ENCODE measurements at places on chromosomes 2 and 18. TPM values are rescaled to one million over a fixed set of nuclear protein-coding genes. Genes with fewer than 3 reads are reported as not detected.
A peak's percentile ranks its signal among the peaks of the same experiment; 100 is the strongest.

GRCh38 chr2:239348563-239349452 is 52.0 kb downstream of the HDAC4 start:
- H3K36me3 ChIP-seq: peaks cover 5% of the 10 kb centered on the region
- peaks cover 10% of the 10 kb centered on the region for H3K4me1 ChIP-seq
- no peak for DNase-seq

- no peak for DNase-seq
- no peak overlapping the region for H3K27ac ChIP-seq
- no peaks in the 10 kb centered on the region for H3K4me1 ChIP-seq
- H3K4me3 ChIP-seq: no peak overlapping the region
Observed at GRCh38 chr18:37847544-37847943, 281.9 kb upstream of the CELF4 start.

GRCh38 chr2:1866402-1867111 is 122.2 kb upstream of the PXDN start:
- H3K36me3 ChIP-seq: no peaks in the 10 kb centered on the region
- no peak overlapping the region for H3K4me3 ChIP-seq

- H3K36me3 ChIP-seq: peaks cover 4% of the 10 kb centered on the region
- DNase-seq: peak; percentile 54
- peaks cover 21% of the 10 kb centered on the region for H3K4me1 ChIP-seq
- no peaks in the 10 kb centered on the region for H3K27me3 ChIP-seq
- peak overlapping the region; percentile 86 for H3K27ac ChIP-seq
Observed at GRCh38 chr2:159903443-159904126, 105.6 kb upstream of the CD302 start.

TFCP2L1 gene
- total RNA-seq: 0.11 TPM

DNA sequence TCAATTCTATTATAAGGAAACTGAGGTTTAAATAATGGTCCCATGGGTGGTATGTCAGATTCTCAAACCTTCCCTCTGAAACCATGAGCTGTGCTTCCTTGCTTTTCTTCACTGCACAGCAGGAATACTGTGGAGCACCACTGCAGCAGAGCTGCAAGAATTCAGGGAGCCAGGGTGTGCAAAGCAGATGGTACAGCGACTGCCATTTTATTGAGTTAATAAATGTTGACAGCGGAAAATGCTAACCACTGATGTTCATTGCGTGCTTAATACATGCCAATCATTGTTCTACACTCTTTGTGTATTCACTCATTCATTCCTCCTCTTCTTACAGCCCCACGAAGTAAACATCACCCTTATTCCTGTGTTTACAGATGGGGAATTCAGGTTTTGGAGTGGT is 152.2 kb upstream of the THSD7B start:
- H3K36me3 ChIP-seq: no peaks in the 10 kb centered on the region
- no peaks in the 10 kb centered on the region for H3K4me1 ChIP-seq
- H3K27ac ChIP-seq: no peak overlapping the region
- H3K27me3 ChIP-seq: no peaks in the 10 kb centered on the region
- no peak for DNase-seq

- H3K4me1 ChIP-seq: no peaks in the 10 kb centered on the region
- H3K27me3 ChIP-seq: no peaks in the 10 kb centered on the region
- H3K36me3 ChIP-seq: no peaks in the 10 kb centered on the region
- no peak overlapping the region for H3K4me3 ChIP-seq
- H3K27ac ChIP-seq: no peak overlapping the region
Observed at GRCh38 chr2:185919155-185919554, 180.6 kb downstream of the FSIP2 start.

PLA2R1 gene
- not detected for total RNA-seq

DNER gene
- total RNA-seq: not detected

DNA sequence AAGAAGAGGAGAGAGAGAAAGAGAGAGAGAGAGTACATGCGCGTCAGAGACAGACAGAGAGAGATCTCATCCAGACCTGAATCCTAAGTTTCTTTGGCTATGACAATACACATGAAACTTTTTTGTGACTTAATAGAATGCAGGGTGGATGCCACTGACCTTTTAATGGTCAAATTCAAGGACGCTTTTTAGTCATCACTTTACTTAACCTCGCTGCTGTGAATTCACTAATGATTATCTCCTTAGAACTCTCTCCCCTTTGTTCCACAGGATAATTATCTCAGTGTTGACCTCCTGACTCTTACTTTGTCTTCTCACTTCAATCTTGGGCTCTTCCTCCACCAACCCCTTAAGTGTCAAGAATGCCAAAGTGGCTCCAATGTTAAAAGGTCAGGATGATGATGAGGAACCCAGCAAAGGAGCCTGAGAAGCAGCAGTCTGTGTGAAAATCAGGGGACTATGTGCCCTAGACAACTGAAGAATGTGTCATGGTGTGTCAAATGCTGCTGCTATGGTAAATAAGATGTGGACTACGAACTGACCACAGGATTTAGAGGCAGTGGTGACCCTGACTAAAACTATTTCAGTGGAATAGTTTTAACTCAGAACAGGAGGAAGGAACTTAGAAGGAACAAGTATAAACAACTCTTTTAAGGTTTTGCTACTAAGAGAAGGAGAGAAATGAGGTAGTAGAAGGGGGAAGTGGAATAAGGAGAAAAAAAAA is 382.1 kb downstream of the ZEB2 start:
- H3K36me3 ChIP-seq: no peaks in the 10 kb centered on the region
- H3K4me3 ChIP-seq: no peak overlapping the region
- H3K4me1 ChIP-seq: no peaks in the 10 kb centered on the region
- no peak for DNase-seq
- no peak overlapping the region for H3K27ac ChIP-seq

GRCh38 chr2:241136191-241136590 is 13.1 kb downstream of the PASK start:
- no peak for DNase-seq
- peaks cover 9% of the 10 kb centered on the region for H3K36me3 ChIP-seq
- no peaks in the 10 kb centered on the region for H3K4me1 ChIP-seq
- no peak overlapping the region for H3K27ac ChIP-seq
- no peak overlapping the region for H3K4me3 ChIP-seq

ABCA12 gene
- total RNA-seq: not detected

DNA sequence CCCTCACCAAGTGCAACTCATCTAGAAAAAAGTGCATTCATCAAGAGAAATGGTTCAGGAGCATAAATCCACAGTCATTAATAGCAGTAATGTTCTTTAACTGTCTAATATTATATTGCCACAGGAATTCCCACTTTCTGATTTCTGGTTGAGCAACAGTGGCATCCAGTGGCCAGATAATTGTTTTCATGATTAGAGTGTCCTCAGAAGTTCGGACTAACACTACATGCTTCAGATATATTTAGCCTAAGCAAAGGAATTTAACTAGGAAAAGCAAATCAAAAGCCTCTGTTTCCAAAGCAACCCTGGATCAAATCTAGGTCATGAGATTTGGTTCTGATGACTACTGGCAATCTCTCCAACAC is 9.8 kb upstream of the ERBB4 start:
- no peaks in the 10 kb centered on the region for H3K36me3 ChIP-seq
- no peak overlapping the region for H3K4me3 ChIP-seq
- DNase-seq: no peak
- no peaks in the 10 kb centered on the region for H3K27me3 ChIP-seq
- no peak overlapping the region for H3K27ac ChIP-seq

DNA sequence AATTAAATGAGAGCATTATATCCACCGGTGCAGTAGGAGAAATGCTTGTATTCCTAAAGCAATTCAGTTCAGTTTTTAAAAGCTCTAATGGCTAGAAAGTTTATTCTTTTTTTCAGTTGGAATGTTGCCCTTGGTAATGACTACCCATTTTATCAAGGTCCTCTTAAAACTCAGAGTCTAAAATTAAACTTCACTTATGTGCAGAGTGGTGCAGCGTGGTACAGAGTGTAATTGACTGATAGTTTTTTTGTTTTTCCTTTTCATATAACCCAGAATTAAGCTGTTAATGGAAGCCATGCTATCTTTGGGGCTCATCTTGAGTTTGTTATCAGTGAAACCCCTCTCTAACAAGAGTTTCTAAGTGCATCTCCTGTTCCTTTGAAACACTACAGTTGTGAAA is 21.4 kb downstream of the NCOA1 start:
- no peak for DNase-seq
- no peaks in the 10 kb centered on the region for H3K36me3 ChIP-seq
- no peak overlapping the region for H3K4me3 ChIP-seq
- no peak overlapping the region for H3K27ac ChIP-seq

GRCh38 chr18:46555724-46556123 is 101.3 kb downstream of the LOXHD1 start:
- H3K4me3 ChIP-seq: no peak overlapping the region
- H3K36me3 ChIP-seq: no peaks in the 10 kb centered on the region
- H3K4me1 ChIP-seq: no peaks in the 10 kb centered on the region
- no peak overlapping the region for H3K27ac ChIP-seq
- no peaks in the 10 kb centered on the region for H3K27me3 ChIP-seq

- peaks cover 7% of the 10 kb centered on the region for H3K4me1 ChIP-seq
- H3K27ac ChIP-seq: no peak overlapping the region
- no peak for DNase-seq
- H3K27me3 ChIP-seq: no peaks in the 10 kb centered on the region
- no peak overlapping the region for H3K4me3 ChIP-seq
- peaks cover 24% of the 10 kb centered on the region for H3K36me3 ChIP-seq
Observed at GRCh38 chr2:10435820-10436204, 12.3 kb downstream of the ODC1 start.

DNA sequence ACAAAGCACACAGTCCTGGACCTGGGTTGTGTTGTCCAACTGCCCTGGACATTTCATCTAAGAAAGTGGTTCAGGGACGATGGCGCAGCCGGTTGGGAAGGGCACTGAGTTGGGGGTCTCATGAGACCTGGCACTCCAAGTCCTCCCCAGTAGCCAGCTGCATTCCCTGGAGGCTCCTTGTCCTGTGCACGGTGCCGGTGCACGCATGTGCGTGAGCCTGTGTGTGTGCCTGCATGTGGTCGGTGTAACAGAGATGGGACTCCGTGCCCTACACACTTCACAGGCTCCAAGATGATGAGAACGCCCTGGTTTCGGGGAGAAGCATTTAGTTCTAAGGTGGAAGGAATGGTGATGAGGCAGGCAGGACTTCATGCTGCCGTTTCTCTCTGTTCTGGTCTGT is 124.9 kb upstream of the PXDN start:
- H3K27me3 ChIP-seq: no peaks in the 10 kb centered on the region
- no peak overlapping the region for H3K4me3 ChIP-seq
- no peaks in the 10 kb centered on the region for H3K4me1 ChIP-seq
- no peaks in the 10 kb centered on the region for H3K36me3 ChIP-seq

DNA sequence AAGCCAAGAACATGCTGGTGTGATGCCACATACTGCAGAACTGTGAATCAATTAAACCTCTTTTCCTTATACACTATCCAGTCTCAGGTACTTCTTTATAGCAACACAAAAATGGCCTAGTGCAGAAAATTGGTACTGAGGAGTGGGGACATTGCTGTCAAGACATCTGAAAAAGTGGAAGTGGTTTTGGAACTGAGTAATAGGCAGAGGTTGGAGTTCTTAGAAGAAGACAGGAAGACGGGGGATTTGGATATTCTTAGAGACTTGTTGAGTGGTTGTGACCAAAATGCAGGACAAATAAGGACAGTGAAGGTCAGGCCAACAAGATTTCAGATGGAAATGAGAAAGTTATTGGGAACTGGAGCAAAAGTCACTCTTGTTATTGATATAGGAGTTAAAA is 31.3 kb upstream of the CDH2 start:
- H3K4me3 ChIP-seq: no peak overlapping the region
- H3K4me1 ChIP-seq: no peaks in the 10 kb centered on the region
- no peak overlapping the region for H3K27ac ChIP-seq
- DNase-seq: no peak
- H3K36me3 ChIP-seq: no peaks in the 10 kb centered on the region

- no peaks in the 10 kb centered on the region for H3K36me3 ChIP-seq
- no peak overlapping the region for H3K4me3 ChIP-seq
- H3K27me3 ChIP-seq: no peaks in the 10 kb centered on the region
- H3K4me1 ChIP-seq: no peaks in the 10 kb centered on the region
Observed at GRCh38 chr2:158788951-158789350, 6.2 kb upstream of the DAPL1 start.

CCBE1 gene
- total RNA-seq: not detected

DNA sequence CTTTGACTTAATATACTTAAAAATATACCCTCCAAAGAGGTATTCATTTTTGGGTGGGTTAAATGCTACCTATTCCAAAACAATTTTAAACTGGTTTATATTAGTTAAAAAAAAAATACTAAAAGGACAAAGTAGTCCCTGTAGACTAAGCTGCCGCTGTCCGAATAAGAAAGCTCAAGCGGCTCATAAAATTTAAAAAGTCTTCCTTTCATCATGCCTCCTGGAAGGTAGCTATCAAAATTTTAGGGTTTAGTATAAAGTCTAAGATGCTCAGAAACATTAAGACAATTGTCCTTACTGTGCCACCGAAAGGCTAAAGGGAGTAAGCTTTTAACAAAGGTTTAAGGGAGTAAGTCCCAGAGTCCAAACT is 440 bp upstream of the UGGT1 start:
- peaks cover 24% of the 10 kb centered on the region for H3K4me1 ChIP-seq
- H3K36me3 ChIP-seq: peaks cover 6% of the 10 kb centered on the region
- no peaks in the 10 kb centered on the region for H3K27me3 ChIP-seq
- H3K4me3 ChIP-seq: peak overlapping the region; percentile 97
- no peak for DNase-seq

DNA sequence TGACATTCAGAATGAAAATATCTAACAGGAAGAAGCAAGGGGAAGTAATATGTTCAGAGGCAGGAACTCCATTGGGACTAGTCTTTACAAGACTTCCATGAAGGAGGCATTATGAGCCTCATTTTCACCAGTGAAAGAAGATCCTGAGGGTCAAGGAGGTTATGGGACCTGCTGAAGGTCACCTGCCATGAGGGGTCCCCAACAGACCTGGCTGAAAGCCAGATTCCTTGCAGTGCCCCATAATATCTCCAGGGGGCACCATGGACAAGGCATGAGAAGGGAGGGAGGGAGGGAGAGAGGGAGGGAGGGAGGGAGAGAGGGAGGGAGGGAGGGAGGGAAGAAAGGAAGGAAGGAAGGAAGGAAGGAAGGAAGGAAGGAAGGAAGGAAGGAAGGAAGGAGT is 27.9 kb downstream of the XDH start:
- H3K36me3 ChIP-seq: no peaks in the 10 kb centered on the region
- DNase-seq: no peak
- H3K4me1 ChIP-seq: no peaks in the 10 kb centered on the region
- H3K27ac ChIP-seq: no peak overlapping the region
- H3K27me3 ChIP-seq: no peaks in the 10 kb centered on the region

ACVR1C gene
- total RNA-seq: 0.61 TPM

Measured in CD8-positive, alpha-beta memory T cell (primary cell).